Brain (organoid and tissue), 16 donors: ENCODE measurements at places on chromosomes 11 and 22. TPM values are rescaled to one million over a fixed set of nuclear protein-coding genes. Genes with fewer than 3 reads are reported as not detected.

DNA sequence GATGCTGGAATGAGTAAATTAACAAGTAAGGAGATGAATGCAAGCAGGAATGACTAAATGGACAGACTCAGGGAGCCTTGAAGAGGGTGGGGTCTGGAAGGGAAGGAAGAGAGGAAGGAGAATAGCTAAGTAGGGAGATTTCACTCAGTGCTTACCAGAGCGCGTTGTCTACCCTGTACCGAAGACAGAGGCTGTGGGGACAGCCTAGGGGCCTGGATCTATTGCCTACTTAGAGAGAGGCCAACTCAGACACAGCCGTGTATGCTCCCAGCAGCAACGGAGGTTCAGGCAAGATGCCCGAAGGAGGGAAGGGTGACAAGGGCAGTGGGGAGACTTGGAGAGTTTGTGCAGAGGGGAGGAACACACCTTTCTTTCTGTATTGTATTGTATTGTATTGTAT lies at the start of gene FOLR2:
Gene FOLR2 (plus strand): TSS at position 157 of the 400 bp plus-strand sequence. CDS start 1,791 bp downstream, outside the sequence.
- no peak for DNase-seq

GRCh38 chr22:28629420-28630176 lies 50.0 kb downstream of the TTC28 start:
- peak; percentile 15 for DNase-seq

GRCh38 chr11:130180491-130180890 lies 20.9 kb downstream of the ST14 start:
- DNase-seq, result no peak

- no peak for DNase-seq
Measured at GRCh38 chr11:9914064-9914463, 250.2 kb downstream of the SWAP70 start.

- peak; percentile 59 for DNase-seq
Measured at GRCh38 chr11:133156986-133157745, 375.1 kb downstream of the OPCML start.

GRCh38 chr11:86115542-86116385 lies 46.9 kb upstream of the PICALM start:
- no peak for DNase-seq

DNA sequence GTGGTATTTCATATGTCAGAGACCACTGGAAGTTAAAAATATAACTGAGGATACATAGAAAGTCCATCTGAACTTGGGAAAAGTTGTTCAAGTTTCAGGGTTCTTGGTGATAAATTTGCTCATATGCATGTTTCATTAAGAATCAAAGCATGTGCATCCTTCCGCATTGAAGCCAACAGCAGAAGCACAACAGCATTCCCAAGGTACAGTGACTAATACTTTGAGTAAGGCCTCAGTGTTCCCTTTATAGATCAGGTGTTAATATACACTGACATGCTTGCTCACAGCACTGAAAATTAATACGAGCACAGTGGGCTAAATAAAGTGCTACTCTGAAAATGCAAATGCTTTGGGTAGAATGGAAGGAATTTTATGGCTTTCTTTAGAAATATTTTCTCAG lies 691.1 kb downstream of the METTL15 start:
- DNase-seq, result no peak

- no peak for DNase-seq
Measured at GRCh38 chr11:5336331-5336730, 7.0 kb downstream of the OR51B5 start.

DNA sequence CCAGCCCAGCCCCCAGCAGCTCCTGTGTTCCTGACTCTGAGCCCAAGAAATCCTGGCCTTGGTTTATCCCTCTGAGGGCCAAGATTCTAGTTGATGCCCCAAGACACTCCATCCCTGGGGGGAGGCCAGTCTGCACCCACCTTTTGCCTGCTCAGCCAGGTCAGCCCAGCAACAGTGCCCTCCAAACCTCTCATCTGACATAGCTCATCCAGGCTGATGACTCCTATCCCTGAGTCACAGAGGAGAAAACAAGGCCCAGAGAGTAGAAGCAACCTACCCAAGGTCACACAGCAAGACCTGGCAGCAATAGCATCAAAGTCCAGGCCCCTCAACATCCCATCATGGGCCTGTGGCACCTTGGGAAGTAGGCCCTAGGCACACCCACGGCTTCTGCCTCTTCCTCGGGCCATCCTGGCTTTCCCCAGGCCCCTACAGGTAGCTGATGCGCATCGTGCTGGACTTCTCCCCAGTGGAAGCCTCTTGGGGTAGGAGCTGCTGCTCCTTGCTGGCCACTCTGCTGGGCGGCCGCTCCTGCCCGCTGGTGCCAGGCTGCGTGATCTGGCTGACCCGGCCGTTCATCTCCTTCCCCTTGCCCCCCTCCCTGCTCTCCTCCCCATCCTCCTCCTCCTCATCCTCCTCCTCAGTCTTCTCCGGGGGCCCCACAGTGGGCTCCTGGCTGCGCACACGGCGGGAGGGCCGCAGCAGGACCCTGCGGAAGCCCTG lies 6.0 kb downstream of the SSTR3 start:
- no peak for DNase-seq

GRCh38 chr11:58900479-58901420 lies 38.5 kb upstream of the GLYATL1 start:
- DNase-seq, result peak; percentile 95

- DNase-seq, result no peak
Measured at GRCh38 chr22:27757928-27758525, 43.5 kb downstream of the MN1 start.

GRCh38 chr11:30902929-30903328 lies 316.8 kb upstream of the MPPED2 start:
- no peak for DNase-seq

- no peak for DNase-seq
Measured at GRCh38 chr11:17563231-17563646, 16.2 kb downstream of the OTOG start.

DNA sequence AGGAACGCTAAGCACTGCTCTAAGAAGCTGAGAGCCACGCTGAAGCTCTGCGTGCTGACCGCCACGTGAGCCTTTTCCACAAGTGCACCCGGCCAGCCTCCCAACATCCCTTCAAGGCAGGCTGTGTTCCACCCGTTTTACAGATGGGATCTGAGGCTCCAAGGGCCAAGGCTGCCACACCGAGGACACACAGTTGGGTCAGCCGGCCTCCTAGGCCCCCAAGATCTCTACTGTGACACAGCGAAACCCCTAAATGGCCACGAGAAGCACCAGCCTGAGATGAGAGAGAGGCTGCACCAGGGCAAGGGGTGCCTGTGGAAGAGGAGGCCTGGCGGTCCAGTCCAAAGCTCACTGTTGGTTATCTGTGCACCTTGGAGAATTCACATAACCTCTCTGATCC lies 11.8 kb upstream of the CD5 start:
- no peak for DNase-seq

GRCh38 chr11:27041141-27041899 lies 705 bp downstream of the BBOX1 start:
- peak; percentile 69 for DNase-seq

OSM gene
- polyA plus RNA-seq, result not detected

PHETA2 gene
- polyA plus RNA-seq, result 7.3 TPM

CARD10 gene
- polyA plus RNA-seq, result 3.7 TPM

HEPHL1 gene
- polyA plus RNA-seq, result not detected

TBX10 gene
- not detected for polyA plus RNA-seq

HTR3A gene
- 1.5 TPM for polyA plus RNA-seq

APOL5 gene
- not detected for polyA plus RNA-seq

MS4A15 gene
- polyA plus RNA-seq, result not detected

DDIAS gene
- polyA plus RNA-seq, result 2.9 TPM
